ENCODE measurements at places on chromosomes 4 and X. TPM values are rescaled to one million over a fixed set of nuclear protein-coding genes. Genes with fewer than 3 reads are reported as not detected.

TACR3 gene
- total RNA-seq: 5.5 TPM

PDZD11 gene
- 45.4 TPM for total RNA-seq

CITED1 gene
- 9.7 TPM for total RNA-seq

KDM5C gene
- 74.5 TPM for total RNA-seq

EDA gene
- 4.4 TPM for total RNA-seq

CXorf49 gene
- total RNA-seq: not detected

All from diencephalon (tissue), 1 donor.